DMS 273 treated with DMSO at 0.1 percent for 48 hours (cell line): ENCODE measurements at places on chromosomes 5 and 9.
A peak's percentile ranks its signal among the peaks of the same experiment; 100 is the strongest.

DNA sequence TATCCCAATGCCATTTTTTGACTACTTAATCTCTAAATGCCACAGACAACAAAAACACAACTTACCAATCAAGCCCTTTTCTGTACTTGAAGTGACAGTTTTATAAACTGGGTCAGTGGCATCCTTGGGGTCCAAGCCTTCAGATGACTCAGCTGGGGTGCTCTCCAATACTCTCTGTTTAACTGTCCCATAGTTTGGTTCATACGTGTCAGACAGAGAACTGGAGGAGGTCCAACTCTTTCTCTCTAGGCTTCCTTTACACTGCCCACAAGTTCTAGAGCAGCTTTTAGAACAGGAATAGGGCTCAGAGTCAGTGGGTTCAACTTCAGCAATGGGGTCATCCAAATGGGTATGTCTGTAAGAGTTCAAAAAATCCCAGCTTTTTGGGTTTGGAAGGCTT lies 166.9 kb downstream of the CDC42SE2 start:
- DNase-seq = no peak

DNA sequence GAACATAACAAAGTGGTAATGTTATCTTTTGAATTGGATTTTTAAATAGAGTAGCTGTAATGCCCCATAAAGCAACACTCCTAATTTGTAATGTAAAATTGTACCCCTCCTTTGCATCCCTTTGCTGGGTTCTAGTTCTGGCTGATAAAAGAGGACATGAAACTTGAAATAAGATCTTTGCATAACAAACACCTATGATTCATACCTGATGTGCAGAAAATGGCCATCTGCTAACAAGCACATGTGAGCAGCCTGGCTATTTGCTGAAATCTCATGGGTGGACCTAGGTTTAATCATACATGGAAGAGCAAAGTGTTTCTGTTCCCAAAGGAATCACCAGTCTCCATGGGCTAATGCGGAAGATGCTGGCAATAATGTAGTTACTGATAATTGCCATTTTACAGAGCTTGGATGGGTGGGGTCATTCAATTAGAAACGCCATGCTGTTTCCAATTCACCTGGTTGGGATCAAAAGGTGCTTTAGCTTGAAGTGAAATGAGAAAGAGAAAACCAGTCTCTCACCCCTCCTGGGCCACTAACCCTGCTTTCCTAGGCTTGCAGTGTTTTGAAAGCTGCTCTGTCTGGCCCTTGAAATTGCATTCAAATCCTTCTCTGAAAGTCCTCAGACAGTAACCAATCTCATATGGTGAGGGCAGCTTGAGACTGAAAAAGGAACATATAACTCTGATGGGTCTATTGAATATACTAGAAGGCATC lies 585.1 kb downstream of the TLE4 start:
- DNase-seq = peak; percentile 56

- DNase-seq = no peak
These were observed 561.1 kb downstream of the RAB3C start for GRCh38 chr5:59143926-59144333.

DNA sequence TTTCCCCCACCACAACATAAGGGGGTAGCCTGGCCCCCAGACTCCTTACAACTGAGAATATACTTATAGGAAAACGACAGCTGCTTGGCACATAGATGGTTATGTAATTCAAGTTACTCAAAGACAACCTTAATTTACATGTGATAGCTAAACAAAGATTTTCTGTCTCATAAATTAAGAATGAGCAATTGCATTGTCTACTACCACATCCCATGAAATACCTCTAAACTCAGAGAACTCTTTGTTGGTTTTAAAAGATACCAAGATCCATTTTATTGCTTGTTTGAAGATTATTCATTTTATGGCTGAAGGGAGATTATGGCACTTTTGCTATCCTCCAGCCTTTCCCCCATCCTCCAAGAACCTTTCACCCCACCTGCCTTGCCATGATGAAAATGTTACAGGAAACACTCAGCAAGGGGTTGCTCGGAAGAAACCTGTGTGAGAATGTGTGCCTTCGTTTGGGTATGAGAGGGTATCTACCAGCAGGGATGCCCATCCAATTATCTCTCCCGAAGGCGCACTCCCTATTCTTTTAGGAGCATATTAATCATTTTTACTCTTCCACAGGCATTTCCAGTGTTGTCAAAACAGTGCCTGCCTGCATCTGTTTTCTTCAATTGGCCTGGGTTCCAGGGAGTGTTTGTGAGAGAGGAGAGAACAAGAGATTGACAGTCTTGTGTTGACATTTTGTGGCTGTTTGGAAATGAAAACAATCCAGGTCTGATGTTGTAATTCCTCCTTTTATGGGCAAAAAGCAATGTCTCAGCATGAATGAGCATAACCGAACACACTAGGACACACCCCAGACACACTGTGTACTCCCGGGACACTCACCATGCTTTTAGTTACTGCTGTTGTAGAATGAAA lies 208.0 kb upstream of the ANKRD55 start:
- no peak for DNase-seq

- no peak for DNase-seq
These were observed 424.9 kb downstream of the IRX2 start for GRCh38 chr5:2326601-2327000.

- DNase-seq = no peak
These were observed 175.3 kb upstream of the CD180 start for GRCh38 chr5:67371924-67372323.

GRCh38 chr5:93926831-93927620 lies 185.6 kb upstream of the POU5F2 start:
- no peak for DNase-seq

GRCh38 chr5:159601216-159601615 lies 270.9 kb upstream of the IL12B start:
- no peak for DNase-seq

DNA sequence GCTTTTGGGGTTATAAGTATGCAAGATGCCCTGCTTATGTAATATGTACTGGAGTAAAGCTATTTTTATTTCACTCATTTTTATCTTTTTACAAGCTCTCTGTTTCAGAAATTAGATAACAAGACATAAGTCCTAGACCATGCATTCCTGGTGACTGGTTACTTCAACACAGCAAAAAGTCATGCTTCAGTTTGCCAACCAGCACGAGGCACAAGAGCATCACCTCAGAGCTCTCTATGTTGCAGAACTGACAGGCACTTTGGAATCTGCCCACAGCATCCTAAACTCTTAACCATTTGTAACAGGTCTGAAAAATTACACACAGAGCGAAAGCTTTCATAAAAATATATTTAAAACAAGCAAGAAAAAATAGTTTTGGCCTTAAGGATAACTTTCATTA lies 112.8 kb downstream of the MARCHF11 start:
- DNase-seq = no peak

- DNase-seq = no peak
These were observed 31.7 kb upstream of the SLC6A3 start for GRCh38 chr5:1476967-1477310.

DNA sequence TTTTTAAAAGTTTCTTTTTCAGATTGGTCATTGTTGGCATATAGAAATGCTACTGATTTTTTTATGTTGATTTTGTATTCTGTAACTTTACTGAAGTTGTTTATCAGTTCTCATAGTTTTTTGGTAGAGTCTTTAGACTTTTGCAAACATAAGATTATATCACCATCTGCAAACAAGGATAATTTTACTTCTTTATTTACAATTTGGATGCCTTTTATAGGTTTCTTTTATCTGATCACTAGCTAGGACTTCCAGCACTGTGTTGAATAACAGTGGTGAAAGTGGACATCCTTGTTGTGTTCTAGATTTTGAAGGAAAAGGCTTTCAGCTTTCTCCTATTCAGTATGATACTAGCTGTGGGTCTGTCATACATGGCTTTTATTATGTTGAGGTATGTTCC lies 170.3 kb downstream of the WDR70 start:
- no peak for DNase-seq

DNA sequence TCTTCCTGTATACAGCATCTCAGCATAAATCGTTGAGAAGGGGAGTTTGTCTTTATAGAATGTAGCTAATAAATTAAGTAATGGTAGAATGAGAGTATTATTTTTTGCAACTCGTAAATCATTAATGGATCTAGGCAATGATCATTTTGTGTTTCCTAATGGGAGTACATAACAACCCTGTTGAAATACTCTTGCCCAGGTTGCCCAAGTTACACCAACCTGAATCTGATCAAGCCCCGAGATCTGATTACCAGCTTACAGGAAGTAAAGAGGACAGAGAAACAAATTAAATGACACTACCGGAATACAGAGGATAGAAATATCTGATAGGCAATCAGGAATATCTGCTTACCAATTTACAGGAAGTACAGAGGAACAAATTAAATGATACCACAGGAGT lies 107.3 kb downstream of the AOPEP start:
- DNase-seq = no peak

- DNase-seq = no peak
These were observed 102.8 kb downstream of the ARL15 start for GRCh38 chr5:54207566-54207965.

GRCh38 chr5:139705191-139705590 lies 57.0 kb downstream of the CXXC5 start:
- DNase-seq = no peak

DNA sequence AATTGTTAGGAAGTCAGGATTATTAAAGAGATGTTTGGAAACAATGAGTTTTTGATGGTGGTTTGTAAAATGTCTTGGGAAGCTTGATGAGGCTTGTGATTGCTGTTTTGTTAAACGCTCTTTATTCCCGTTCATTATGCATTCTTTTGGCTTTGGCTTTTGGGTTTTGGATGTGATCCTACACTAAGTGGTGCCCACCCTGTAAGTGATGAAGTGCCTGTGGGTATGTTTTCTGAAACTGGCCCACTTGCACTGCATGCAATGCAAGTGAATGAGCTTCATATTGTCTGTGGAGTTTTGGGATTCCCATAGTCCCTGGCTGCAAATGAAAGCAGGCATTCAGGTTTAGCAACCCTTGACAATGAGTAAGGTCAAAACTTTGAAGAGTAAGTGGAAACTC lies 1035.5 kb upstream of the WWC1 start:
- no peak for DNase-seq

DNA sequence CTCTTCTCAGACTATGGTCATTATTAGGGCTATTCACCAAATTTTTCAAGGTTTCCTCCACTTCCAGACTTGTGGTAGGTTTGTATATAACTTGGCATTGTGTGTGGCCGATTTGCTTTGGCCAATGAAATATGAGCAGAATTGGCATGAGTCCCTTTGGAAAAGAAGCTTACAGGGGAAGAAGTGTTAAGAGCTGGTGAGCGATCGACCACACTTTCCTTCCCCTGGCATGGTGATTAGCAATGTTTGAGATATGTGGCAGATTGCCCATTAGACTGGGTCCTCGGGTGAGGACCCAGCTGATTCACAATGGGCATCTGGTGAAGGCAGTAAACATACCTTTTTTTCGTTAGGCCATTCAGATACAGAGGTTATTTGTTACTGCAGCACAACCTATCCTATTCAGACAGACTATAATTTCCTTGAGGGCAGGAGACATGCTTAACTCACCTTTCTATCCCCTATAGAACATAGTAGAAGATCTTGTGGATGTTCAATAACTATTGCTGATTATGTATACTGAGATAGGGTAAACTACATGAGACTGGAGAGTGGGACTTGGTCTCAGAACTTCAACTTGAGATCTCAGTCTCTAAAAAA lies 62.8 kb upstream of the KLF9 start:
- DNase-seq = no peak

DNA sequence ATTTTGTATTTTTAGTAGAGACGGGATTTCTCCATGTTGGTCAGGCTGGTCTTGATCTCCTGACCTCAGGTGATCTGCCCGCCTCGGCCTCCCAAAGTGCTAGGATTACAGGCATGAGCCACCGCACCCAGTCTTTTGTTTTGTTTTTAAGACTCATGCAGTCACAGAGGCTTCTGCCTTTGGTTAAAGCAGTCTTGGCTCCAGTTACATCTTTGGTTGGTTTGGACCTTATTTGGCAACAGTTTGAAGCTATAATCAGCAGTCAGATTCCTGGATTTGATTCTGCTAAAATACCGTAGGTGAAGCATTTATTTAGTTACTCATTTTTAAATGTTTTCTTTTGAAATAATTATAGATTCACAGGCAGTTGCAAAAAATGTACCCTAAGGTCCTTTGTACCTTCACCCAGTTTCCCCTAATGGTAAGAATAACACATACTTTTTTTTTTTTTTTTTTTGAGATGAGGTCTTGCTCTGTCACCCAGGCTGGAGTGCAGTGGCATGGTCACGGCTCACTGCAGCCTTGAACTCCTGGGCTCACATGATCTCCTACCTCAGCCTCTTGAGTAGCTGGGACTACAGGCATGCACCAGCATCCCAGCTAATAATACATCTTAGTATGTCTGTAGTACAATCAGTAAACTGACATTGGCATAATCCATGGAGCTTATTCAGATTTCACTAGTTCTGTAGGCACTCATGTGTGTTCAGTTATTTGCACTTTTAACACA lies 15.7 kb downstream of the USP20 start:
- DNase-seq = no peak

GRCh38 chr5:180328296-180329137 lies 24.6 kb downstream of the GFPT2 start:
- peak; percentile 46 for DNase-seq

- DNase-seq = peak; percentile 35
These were observed 958 bp upstream of the NFIL3 start for GRCh38 chr9:91424403-91425176.

- no peak for DNase-seq
These were observed 6.5 kb downstream of the GLIS3 start for GRCh38 chr9:4293293-4293941.

DNA sequence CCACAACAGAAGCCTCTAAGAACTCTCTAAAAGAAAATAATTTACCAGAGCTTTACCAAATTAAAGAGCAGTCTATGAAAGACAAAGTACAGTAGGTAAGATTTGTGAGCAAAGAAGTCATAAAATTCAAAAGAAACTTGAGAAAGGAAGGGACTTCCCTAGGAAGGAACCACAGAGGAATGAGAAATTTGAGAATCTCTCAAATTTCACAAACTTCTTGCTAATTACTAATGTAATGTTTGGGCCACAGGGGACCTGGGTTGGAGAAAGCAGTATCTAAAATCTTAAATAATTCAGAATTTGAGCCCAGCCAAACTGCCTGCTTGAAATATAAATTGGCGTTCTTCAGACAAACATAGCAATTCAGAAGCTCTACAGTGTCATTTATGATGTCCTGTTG lies 225.0 kb upstream of the PRR16 start:
- DNase-seq = no peak

GRCh38 chr5:56671571-56671970 lies 143.8 kb upstream of the MAP3K1 start:
- no peak for DNase-seq

DNA sequence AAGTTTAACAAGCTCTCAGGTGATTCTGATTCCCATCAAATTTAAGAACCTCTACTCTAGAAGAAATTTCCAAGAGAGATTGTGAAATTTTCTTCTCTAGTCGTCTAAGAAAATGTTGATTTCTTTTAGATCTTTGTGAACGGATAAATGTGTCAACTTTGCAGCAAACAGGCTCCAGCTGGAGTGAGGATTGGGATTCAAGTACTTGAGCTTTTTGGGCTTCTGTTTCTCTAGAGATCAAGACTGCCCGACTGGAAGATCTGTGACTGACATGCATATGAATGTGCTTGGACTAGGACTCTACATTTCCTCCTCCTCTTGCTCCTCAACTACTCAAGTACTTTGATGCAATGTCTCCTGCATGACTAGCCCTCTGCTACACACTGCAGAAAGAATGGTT lies 388.3 kb downstream of the TMEM38B start:
- no peak for DNase-seq

GRCh38 chr9:121453232-121453892 lies 46.3 kb downstream of the GGTA1 start:
- DNase-seq = no peak
